GM10248 (cell line): ENCODE measurements at places on chromosomes 12 and 14.
A peak's percentile ranks its signal among the peaks of the same experiment; 100 is the strongest.

- DNase-seq: no peak
These were observed 1076.7 kb downstream of the BCL11B start for GRCh38 chr14:98195256-98195655.

- no peak for DNase-seq
These were observed 671 bp downstream of the GUCY2C start for GRCh38 chr12:14695715-14696141.

DNA sequence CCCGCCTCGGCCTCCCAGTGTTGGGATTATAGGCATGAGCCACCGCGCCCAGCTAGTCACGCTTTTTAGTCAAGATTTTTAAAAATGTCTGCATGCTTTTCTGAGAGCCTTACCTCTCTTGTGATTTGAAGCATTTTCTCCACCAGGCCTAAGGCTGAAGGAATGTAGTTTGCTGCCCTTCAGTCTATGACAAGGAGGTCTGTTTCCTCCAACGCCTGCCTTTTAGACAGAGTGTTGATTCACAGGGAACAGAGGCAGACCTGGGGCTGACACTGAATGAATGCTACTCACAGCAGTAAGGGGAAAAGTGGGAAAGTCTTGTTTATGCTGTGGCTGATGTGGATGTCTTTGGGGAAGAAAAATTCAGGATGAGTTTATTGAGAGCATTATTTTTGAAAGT, 27.2 kb upstream of the MDM2 start:
- DNase-seq: no peak

DNA sequence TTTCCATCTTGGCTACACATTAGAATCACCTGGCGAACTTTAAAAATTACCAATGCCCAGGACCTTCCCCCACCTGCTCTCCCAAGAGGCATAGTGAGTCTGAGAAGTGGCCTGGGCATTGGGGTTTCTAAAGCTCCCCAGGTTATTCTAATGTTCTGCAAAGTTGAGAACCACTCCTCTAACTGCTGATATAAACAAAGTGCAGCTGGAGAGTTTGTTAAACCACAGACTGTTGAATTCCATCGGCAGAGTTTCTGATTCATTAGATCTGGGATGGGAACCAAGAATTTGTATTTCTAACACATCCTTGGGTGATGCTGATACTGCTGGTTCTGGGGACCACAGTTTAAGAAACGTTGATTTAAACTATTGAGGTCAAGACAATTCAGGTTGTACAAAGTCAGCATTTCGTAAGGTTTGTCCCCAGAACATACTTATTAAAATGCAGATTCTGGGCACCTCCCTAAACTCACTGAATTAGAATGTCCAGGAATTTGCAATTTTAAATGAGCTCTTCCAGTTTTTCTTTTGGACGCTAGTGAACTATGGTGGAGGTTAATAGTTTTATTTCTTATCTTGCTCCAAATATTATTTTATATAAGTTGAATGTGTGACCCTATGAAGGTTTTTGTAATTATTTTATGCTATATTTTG, 309.1 kb downstream of the NRXN3 start:
- no peak for DNase-seq

- DNase-seq: peak; percentile 69
These were observed 61.8 kb downstream of the GLT1D1 start for GRCh38 chr12:128914908-128915563.

- peak; percentile 79 for DNase-seq
These were observed 6.5 kb downstream of the NFE2 start for GRCh38 chr12:54294152-54294952.

- peak; percentile 59 for DNase-seq
These were observed 63.3 kb upstream of the HSPB8 start for GRCh38 chr12:119115296-119115905.

GRCh38 chr14:77217551-77217950, 36.0 kb downstream of the TMEM63C start:
- no peak for DNase-seq

DNA sequence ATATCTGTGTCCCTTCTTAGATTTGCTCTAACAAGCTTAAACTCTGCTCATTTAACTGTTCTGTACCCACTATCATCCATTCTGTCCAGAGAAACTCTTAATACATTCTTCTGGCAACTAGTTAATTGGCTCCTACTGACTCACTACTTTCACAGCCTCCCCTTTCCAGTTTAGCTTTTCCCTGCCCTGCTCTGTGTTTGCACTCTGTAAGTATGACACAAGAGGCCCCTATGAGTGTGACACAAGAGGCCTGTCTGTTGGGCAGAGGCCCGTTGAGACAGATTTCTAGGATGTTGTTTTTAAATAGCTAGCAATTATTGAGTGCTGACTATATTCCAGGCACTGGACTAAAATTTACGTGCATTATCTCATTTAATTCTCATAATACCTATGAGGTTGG, 246.0 kb upstream of the DAAM1 start:
- DNase-seq: no peak

GRCh38 chr12:19440019-19440858, 947 bp downstream of the AEBP2 start:
- DNase-seq: peak; percentile 67

DNA sequence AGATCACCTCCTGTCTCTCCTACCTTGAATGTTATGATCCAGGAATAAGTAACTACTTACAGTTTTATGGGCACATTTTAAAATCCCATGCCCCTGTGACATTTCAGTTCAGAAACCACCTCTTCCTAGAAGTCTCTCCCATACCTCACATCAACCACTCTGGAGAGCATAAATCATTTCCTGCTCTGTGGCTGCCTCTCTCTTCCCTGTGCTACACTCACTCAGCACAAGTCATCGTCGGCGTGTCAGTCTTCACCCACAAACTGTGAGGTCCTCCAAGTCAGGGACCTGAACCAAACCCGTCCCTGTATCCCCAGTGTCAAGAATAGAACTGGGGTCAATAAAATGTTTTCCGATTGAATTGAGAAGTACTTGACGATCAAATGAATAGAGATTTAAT, 863.3 kb downstream of the BCL11B start:
- DNase-seq: no peak

DNA sequence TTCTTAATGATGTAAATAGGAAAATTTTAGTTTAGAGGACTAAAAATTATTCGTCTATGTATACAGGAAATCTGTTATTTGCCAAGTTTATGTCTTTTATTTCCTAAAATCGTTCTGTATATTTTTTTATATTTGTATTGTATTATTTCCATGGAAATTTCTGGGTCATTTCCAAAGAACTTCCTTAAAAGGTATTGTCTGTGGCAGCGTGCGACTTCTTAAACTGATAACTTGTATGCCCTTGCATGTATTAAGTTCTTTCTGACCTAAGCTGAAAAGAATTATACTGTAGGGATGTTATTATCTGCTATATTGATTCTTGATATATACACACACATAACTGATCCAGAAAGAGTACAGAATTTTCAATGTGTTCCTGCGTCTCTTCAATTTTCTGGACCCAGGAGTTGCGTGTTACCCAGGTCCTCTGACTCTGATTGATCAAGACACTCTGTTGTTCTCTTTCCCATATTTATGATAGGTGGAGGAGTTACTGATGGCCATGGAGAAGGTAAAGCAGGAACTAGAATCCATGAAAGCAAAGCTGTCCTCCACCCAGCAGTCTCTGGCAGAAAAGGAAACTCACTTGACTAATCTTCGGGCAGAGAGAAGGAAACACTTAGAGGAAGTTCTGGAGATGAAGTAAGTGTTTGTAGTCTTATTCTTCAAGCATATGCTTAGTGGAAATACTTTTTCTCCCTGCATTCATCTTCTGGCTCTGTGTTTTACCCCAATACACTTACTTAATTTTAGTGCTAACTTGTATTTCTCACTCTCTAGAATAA, 298.5 kb downstream of the ERC1 start:
- no peak for DNase-seq

DNA sequence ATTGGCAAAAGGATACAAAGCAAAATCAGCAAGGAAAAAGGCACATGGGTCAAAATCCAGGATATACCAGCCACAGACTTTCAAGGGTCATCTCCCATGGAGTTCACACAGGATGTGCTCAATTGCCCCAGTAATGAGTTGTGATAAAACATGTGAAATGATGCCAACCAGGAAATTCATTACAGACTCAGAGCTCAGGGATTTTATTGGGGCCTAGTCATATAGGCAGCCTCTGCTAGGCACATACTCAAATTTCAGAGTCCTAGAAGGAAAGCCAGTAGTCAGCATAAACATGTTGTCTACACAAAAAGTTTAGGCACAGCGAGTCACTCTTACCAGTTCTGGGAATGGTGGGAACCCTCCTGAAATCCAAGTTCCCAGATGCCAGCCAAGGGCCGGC, 64.4 kb upstream of the OSBPL8 start:
- no peak for DNase-seq

- DNase-seq: no peak
These were observed 47.6 kb downstream of the MYBPC1 start for GRCh38 chr12:101642115-101643067.

DNA sequence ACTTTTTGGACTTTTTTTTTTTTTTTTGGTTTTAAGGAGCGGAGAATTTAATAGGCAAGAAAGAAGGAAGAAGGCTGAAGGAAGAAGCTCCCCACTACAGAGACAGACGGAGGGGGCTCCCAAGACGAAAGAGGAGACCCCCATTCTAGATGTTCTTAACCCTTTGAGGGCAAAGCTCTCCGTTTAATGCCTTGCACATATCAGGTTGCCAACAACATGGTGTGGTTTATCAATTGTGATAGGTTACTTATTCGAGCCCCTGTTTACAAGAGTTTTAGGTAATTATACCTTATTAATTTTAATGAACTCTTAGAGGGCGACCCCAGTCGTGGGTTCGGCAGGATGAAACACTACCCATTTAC, 1.2 kb upstream of the FBXO33 start:
- no peak for DNase-seq

DNA sequence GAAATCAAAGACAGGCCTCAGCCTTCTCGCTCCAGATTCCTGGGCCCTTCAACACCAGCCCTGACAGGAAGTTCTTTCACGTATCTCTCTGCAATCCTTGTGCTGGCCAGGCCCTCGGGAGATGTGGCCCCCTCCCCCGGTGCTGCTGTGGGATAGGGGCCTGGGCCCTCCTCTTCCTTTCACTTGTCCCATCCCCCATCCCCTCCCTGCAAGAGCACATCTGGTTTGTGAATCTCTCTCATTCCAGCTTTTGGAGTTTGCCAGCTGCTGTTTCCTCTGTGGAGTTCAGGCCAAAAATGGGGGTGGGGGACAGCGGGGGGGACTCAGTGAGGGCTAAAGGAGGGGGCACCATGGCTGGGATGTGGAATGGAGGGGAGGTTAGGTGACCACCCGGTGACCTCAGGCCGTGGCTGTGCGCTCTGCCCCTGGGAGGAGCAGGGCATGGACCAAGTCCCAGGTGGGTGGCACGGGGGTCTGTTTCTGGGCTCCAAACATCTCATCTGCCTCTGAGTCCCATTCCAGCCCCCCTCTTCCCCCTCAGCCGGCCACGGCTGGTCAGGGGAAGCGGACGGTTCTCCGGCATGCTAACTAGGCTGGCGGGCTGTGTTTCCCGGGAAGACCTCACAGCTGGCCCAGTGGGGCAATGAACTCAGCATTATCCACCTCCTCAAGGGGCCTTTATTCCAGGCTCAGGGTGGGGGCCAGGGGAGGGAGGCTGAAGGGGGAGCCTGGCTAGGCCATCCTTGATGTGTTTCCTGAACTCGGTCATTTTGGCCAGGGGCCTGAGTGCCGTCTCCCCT, 7.4 kb downstream of the LRP1 start:
- no peak for DNase-seq

DNA sequence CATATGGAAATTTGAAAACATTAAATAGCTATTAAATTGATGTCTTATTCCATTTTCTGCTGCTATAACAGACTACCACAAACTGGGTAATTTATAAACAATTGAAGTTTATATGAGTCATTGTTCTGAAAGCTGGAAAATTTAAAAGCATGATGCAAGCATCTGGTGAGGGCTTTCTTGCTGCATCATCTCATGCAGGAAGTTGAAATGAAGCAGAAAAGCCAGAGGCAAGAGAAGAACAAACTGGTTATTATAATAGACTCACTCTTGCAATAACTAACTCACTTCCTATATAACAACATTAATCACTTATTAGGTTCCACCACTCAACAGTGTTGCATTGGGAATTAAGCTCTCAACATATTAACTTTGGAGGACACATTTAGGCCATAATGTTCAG, 1277.4 kb downstream of the LRFN5 start:
- no peak for DNase-seq

- DNase-seq: no peak
These were observed 22.6 kb upstream of the BMP4 start for GRCh38 chr14:53979113-53979681.
